ENCODE measurements at places on chromosomes 11 and 22.

DNA sequence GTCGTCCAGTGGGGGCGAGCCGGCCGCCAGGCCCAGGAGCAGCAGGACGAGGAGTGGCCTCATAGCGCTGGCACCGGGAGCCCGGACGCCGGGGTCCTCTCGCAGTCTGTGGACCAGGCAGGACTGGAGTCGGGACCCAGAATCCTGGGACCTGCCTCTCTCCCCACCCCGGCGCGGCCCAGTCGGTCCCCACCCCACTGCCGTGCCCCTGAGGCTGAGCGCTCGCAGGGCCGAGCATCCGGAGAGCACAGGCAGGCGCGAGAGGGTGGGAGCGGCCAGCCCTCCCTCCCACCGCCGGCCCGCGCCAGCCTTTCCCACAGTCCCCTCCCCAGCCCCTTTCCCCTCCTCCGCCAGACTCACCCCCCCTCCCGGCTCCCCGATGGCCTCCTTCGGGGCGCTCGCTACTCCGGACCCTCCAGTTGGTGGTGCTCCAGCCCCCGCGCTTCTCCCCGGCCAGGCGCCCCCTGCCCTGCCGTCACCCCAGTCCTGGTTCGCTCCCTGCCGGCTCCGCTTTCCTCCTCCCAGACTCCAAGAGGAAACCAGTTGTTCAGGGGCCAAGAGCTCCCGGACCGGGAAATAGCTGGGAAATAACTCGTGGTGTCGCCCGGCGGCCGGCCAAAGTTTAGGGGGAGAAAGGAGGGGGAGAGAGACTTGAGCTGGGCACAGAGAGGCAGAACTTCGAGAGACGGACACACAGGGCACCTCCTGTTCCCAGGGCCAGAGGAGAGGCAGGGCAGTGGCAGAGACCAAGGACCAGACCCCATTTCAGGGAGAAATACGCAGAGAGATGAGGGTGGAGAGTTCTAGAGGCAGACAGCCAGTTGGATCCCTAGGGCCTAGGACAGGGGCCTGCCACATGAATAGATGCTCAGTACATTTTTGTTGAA lies at the start of gene C1QTNF5:
C1QTNF5 (minus strand) TSS at position 549 of the 887 bp plus-strand sequence; CDS start at position 63, 486 bp downstream.
- DNase-seq = peak; percentile 83

- no peak for DNase-seq
These were observed 30.9 kb downstream of the EIF3F start for GRCh38 chr11:8017894-8018483.

DNA sequence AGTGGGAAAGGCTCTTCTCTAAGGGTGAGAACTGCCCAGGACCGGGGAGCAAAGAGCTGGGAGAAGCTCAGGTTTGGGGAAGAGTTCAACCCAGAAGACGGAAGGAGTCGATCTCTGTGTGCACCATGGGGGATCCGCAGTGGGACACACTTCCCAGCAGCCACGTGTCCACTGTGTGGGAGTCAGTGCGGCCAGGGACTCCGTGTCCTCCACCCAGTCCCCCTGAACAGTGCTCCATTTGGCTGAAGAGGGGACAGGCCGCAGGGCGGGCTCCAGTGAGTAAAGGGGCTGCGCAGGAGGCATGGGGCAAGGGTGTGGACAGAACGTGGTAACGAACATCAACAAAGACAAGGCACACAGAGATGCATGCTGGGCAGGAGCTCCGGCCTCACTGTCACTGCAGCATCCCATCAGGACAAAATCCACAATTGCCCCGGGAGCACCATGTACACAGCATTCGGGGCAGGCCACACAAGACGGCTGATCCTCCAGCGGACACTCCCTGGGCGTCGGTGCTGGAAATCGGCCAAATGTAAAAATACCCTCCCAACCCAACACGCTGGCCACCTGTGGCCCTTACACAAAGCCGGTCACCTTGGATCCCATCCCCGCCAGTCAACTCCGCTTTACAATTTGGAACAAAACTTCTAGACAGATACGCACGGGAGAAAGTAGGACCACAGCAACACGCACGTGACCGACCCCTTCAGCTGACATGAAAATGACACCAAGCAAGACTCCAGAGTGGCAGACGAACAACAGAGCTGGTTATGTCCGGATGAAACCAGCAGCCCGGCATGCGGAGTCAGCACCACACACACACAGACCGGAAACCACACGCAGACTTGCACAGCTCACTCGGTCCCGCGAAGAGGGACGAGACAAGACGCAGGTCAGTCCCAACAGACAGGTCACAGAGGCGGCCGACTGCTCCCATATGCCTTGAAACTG lies 366.8 kb downstream of the SHANK2 start:
- no peak for DNase-seq

GRCh38 chr22:24005201-24005600 lies at the start of gene GSTT4:
Gene GSTT4, minus strand, starts transcription at chr22:24005453. Its CDS starts 97 bp downstream, at chr22:24005356.
- DNase-seq = no peak

Data from AG08395 (cell line).